ENCODE measurements at places on chromosomes 2 and 18.

DNA sequence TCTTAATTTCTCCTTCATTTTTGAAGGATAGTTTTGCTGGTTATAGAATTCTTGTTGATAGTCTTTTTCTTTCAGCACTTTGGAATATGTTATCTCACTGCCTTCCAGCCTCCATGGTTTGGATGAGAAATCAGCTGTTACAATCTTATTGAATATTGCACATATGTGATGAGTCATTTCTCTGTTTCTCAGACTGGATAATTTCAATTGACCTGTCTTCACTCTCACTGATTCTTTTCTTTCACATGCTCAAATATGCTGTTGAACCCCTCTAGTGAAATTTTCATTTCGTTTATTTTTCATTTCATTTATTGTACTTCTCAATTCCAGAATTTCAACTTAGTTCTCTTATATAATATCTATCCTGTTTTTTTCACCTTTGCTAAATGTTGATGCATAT is 22.2 kb downstream of the PDK1 start:
- no peak for DNase-seq

DNA sequence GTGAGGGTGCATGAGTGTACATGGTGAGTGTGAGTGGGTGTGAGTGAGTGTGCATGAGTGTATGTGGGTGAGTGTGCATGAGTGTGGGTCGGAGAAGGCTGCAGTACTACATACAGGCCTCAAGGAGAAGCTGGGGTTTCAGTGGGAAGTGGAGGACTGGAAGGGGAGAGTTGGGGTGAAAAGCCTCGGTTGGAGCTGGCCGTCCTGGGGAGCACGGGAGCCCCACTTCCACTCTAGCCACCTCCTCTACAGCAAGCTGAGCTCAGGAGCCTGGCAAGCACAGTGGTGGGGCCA is 68.7 kb upstream of the HPCAL1 start:
- no peak for DNase-seq

DNA sequence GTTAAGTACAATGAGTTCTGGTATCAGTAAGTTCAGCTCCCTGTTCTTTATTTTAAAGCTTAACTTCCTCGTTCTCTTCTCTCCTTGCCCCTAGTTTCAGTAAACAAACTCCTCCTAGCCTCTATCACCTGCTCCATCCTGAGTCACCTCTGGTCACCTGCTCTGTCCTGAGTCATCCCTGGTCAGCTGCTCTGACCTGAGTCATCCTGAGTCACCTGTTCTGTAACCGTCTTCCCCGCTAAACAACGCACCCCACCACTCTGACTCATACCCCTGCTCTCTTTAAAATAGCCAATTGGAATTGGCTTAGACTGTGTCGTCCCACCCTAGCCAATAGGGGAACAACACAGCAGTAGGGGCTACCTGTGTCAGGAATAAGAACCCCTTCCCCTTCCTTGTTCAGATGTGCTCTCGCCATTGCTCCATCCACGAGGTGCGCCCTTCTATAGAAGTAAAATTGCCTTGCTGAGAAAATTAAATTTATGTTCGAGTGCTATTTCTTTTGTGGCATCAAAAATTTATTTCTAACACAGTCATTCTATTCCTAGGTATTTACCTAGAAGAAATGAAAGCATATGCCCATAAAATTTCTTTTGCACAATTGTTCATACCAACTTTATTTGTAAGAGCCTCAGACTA is 24.9 kb upstream of the RMND5A start:
- no peak for DNase-seq

DNA sequence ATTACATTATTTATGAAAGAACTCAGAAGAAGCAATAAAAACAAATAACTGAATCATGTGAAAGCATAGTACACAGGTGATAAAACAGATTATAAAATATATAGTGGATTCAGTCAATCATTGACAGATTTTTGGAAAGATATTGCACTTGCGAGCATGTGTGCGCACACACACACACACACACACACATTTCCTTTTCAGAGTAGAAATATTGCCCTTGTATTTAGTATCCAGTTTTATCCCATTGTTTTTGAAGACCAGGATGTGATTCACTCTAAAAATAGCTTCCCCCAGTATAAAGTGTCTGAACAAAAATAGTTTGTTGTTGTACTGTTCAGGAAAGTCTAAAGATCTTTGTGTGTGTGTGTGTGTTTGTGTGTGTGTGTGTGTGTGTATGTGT is 145.5 kb downstream of the CALCRL start:
- no peak for DNase-seq

- no peak for DNase-seq
These were observed 311.1 kb downstream of the NR4A2 start for GRCh38 chr2:156021146-156022040.

DNA sequence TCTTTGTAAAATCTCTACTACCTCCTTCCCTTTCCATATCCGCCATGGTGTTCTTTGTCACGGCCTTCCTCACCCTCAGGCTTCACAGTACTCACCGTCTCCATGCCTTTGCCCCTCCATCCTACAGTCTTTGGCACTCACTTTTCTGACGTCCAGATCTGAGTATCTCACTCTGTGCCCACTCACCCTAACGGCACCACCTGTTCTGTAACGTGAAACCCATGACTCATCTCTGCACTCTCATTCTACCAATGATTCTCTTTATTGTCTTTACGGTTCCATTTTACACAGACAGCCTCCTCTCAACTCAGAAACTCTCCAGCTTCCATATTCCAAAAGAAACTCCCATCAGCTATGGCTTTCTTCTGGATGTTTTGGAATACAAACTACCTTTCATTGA is 56.7 kb downstream of the NETO1 start:
- no peak for DNase-seq

- DNase-seq = no peak
These were observed 63.1 kb downstream of the SPOPL start for GRCh38 chr2:138564586-138565229.

DNA sequence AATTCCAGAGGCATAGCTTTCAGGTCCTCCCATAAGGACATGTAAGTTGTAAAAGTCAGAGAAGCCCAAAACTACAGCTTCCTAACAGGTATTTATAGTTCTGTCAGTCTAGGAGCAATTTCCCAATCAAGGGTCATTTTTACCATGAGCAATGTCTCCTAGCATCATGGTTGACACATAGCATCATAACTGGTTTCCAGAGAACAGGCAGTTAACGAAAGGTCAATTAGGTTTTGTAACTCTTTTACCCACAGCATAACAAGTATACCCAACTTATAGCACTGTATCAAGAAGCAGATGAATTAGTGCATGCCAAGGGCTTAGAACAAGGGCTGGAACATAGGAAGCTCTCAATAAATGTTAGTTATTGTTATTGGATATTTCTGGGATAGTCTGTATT is 110.1 kb downstream of the MREG start:
- DNase-seq = no peak

GRCh38 chr2:203689426-203690116 is 16.9 kb upstream of the CD28 start:
- DNase-seq = no peak
